ENCODE measurements at places on chromosomes 1 and 21.

GRCh38 chr1:229253151-229253974 is 17.5 kb upstream of the RAB4A start:
- DNase-seq = no peak

DNA sequence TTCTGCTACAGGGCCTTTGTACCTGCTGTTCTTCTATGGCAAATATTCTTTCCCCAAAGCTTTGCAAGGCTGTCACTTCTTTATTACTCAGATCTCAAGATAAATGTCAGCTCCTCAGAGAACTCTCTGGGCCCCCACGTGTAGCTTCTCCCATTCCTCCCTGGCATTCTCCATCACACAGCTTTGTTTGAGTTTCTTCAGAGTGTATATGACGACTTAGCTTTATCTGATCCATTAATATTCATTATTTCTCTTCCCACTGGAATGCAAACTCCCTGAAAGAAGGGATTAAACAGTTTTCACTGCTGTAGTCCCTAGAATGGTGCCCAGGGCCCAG is 174.6 kb upstream of the EDN2 start:
- DNase-seq = no peak

- DNase-seq = no peak
These were observed 39.6 kb downstream of the GREM2 start for GRCh38 chr1:240572328-240572727.

DNA sequence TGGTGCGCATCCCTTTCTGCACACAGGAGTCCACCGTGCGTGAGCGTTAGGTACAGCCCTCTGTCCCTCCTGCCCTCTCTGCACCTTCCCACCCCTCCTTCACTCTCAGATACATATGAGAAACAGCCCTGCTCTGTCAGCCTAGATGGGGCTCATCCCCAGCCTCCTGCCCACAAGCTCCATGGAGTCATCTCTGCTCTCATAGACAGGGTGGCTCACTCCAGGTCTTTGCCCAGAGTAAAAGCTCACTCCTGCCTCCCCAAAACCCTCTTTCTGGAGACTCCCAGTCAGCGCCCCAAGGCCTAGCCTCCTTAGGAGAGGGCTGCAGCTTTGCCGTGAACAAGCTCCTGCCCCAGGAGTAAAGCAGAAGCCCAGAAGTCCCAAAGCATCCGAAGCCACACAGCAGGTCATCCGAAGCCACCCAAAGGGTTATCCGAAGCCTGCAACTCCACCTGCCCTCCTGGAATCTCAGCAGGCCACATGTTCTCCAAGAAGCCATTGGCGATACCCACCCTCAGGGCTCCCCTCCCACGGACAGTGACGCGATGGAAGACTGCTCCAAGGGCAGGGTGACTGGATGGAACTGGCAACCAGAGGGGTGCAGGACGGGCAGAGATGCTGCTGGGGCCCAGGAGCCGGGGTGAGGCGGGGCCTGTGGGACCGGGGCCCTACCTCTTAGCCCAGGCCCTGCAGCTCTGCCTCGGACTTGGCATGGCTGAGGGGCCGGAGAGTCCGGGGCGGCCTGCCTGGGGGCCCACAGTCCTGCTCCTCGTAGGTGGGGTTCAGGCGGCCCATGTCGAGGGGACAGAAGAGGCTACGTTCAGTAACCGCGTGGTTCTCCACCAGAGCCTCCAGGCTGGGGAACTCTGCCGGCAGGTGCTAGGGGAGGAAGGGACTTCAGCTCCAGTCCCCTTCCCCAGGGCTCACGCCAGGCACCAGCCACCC is 3.6 kb upstream of the KIF17 start:
- no peak for DNase-seq

DNA sequence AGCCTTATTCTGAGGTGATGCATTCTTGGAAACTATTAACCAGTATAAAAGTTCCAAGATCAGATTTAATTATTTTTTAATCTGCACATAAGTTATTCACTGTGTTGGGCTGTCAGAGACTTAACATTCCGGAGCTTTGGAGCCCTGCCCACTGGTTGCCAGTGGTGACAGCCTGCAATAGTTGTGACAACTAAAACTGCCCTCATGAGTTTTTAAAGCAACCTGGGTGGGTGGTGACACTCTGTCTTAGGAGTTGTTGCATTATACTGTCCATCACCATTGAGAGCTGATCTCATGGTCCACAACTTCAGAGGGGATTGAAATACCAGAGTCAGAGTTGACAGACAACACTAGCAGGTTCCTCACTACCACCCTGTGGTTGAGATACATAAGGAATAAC is 653.9 kb upstream of the USP24 start:
- DNase-seq = no peak

DNA sequence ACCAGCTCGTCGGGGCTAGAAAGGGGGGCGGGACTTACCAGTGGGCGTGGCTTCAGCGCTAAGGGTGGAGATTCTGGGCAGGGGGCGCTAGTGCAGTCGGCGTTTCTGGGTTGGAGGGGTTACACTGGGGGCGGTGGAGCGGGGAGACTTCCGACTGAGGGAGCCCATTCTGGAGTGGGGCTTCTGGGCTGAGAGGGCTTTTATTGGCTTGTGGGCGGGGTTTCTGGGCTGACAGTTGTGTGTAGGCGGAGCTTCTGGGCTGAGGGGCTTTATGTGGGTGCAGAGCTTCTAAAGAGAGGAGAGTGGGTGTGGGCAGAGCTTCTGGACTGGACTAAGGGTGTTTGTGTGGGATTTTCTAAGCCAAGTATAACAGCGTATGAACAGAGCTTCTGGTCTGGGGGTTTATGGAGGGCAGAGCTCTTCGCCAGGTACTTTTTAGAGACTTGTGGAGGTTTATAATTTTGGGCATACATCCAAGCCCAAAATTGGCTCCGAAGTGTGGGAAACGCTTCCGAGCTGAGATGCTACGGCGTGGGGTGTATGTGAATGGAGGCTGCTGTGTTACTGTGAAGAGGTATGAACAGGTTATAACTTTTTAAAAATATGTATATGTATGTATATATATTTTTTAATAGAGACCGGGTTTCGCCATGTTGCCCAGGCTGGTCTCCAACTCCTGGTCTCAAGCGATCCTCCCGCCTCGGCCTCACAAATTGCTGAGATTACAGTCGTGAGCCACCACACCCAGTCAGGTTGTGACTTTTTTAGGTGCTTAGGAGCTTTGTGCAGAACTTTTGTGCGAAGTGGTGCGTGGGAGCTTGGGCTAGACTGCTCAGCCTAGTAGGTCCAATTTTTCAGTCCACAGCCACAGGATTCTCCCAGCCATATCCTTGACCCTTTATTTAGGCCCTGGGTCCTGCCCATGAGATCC is 825 bp downstream of the TMEM39B start:
- peak; percentile 32 for DNase-seq

- DNase-seq = no peak
These were observed 55.5 kb upstream of the GADD45A start for GRCh38 chr1:67629370-67630075.

DNA sequence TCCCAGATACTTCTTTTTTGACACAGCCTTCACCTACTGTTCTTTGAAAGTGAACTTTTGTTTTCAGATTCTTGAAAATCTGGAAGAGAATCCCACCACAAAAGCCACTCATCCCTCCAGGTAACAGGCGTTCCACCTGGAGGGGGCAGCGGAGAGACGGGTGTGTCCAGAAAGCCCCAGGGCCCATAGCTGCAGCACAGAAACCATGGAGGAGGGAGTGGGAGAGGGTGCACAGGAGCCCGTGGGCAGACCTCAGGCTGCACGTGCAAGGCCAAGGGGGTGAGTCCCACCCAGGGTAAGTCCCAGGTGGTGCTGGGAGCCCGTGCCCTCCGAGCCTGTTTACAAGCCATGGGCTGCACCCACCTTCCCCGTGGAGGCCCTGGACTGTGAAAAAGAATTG is 86.5 kb downstream of the PSMG1 start:
- no peak for DNase-seq

DNA sequence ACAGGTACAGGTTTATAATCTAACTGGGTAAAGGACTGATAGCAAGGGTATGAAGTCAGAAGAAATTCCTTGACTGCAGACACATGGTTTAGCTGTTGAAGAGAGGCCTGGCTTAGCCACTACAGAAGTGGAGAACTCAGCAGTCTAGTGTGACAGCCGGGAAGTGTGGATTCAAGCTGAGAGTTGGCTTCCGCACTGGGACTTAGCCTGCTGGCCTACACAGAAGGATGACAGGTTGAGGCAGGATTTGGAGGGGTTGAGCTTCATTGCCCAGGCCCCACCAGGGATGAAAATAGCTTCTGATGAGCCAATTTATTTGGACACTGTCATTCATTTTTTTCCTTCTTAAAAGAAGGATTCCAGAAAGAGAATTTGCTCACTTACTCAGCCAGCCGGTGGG is 284.4 kb downstream of the PCP4 start:
- DNase-seq = no peak

Data from head of caudate nucleus (tissue), 42 donors.